ENCODE measurements at places on chromosomes 5 and 9.

DNA sequence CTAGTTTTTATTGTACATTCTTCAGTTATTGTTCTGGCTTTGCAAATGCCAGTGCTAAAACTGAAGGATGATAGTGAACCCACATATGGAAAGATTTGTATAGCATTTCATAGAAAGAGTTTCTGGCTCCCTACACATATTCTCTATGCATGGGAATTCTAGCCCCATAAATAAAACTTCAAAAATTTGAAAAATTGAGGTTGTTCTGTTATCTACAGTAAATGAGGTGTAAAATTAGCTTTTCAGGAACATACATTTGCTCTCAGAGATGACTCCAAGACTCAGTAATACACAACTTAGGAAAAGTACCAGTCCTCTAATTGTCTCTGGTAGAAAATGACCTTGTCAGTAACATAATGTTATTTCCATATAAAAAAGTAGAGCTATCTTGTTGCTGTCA lies 80.2 kb upstream of the DPYSL3 start:
- no peak for DNase-seq

DNA sequence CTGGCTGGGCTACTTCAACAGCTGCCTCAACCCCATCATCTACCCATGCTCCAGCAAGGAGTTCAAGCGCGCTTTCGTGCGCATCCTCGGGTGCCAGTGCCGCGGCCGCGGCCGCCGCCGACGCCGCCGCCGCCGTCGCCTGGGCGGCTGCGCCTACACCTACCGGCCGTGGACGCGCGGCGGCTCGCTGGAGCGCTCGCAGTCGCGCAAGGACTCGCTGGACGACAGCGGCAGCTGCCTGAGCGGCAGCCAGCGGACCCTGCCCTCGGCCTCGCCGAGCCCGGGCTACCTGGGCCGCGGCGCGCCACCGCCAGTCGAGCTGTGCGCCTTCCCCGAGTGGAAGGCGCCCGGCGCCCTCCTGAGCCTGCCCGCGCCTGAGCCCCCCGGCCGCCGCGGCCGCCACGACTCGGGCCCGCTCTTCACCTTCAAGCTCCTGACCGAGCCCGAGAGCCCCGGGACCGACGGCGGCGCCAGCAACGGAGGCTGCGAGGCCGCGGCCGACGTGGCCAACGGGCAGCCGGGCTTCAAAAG lies 36.9 kb upstream of the TTC1 start:
- DNase-seq, result no peak

GRCh38 chr9:10009401-10009800 lies 603.4 kb downstream of the PTPRD start:
- no peak for DNase-seq

GRCh38 chr5:142074006-142074405 lies 34.6 kb upstream of the NDFIP1 start:
- DNase-seq, result no peak

- no peak for DNase-seq
These were observed 58.8 kb downstream of the GNG10 start for GRCh38 chr9:111720174-111720573.

DNA sequence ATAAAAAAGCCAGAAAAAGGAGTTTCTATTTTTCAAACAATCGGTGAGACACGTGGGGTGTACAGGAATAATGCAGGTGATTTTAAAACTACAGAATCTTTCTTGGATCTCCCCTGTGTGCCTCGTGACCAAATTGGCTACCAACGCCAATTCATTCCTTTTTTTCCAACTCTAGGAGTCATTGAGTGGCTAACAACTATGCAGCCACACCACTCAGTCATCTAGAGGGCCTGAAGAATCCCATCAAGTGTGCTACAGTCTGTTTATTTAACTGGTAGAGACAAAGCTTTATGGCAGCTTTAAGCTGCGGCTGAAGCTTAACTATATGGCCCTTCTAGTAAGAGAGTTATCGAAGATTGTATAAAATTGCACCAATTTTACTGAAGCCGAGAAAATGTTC lies 113.1 kb upstream of the NIPBL start:
- no peak for DNase-seq

GRCh38 chr9:5651246-5651645 lies 22.3 kb downstream of the RIC1 start:
- DNase-seq, result no peak

DNA sequence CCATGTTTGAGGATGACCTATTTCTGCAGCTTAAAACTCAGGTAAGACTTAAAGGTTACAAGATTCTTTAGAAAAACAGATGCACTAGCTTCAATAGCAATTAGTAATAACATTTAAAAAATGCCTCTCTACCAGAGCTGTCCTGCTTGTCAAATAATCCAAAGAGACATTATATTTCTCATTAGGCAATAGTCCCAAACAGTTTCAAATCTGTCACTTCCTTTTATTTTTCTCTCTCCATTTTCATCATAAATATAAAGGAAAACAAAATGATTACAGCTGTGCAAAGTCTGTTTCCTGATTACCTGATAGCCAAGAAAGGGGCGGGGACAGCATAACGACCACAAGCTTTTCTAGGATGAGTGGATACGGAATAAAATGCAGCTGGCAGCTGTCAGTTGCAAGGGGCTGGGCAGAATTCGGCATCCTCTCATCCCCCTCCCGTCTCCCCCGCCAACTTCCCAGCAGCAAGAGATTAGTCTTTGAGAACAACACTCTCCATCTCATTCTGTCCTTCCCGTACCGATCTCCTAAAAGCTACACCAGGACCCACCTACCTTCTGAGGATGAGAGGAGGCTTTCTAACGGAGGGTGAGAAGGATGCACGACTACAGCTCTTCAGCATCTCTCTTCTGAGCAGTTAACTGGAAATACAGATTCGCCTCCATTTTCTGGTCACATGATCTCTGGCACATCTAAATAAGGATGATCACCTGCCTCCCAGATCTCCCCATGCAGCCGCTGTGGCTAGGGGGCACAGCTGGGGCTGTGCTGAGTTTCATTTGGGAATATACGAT lies 72.5 kb upstream of the PCA3 start:
- no peak for DNase-seq

- DNase-seq, result no peak
These were observed 172.8 kb downstream of the CARTPT start for GRCh38 chr5:71891856-71892255.

DNA sequence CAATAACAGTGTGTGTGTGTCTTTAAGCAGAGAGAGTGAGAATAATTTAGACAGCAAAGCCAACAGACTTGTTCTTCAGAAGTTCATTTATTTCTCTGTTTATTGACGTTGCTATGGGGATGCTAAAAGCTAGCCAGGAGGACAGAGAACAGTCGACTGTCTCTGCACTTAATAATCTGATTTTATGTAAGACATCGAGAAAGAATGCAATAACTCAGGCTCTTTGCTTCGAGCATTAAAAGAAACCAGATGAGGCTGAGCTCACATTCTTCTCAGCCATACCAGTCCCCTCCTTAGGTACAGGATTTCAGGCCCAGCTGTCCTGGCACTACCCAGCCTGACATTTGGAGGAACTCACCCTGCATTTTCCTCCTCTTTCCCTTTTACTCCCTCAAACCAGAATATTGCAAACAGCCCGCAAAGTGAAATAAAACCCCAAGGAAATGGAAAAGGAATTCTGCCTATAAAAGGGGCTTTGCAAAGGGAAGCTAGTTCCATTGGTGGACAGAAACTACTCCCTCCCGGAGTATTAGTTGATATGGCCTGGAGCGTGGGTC lies 44.5 kb upstream of the DPYSL3 start:
- DNase-seq, result no peak

- DNase-seq, result peak; percentile 2
These were observed 552.4 kb upstream of the MEF2C start for GRCh38 chr5:89435347-89435746.

DNA sequence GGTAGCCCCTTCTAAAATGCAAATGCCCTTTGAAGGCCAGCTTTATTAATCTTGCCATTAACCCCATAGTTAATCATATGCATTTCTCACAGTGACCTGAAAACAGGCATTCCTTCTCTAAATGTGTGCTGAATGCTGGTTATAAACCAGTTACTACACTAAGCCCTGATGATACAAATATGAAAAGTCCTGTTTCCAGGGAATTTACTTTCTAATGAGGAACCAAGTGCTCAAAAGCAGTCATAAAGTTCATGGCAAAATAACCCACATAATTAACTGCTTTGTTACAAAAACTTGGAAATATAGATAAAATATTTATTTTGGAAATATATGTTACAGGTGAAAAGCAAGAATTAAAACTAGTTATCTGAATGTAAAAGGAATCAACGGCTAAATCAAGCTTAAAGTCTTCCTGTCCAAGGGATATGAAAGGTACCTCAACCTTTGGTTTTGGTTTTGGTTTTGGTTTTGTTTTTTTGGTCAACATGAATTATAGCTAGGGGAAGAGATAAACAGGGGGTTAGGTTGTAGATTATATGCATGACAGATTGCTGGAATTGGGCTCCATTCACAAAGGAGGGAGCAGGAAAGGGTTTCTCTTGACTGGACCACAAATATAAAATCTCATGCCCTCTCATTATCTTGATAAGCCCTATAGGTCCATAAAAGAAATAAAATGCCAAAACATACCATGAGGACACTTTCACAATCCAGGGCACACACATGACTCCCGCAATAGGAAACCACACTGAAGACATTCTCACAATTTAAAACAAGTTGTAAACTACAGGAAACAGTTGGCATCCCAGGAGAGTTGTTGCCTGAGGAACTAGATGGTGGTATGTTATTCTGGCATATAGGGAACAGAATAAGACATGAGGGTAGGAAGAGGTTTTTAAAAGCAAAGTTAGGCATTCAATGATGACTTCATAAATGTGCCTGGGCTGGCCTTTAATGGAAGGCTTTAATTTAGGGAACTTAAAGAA lies 46.7 kb upstream of the MACIR start:
- DNase-seq, result no peak

DNA sequence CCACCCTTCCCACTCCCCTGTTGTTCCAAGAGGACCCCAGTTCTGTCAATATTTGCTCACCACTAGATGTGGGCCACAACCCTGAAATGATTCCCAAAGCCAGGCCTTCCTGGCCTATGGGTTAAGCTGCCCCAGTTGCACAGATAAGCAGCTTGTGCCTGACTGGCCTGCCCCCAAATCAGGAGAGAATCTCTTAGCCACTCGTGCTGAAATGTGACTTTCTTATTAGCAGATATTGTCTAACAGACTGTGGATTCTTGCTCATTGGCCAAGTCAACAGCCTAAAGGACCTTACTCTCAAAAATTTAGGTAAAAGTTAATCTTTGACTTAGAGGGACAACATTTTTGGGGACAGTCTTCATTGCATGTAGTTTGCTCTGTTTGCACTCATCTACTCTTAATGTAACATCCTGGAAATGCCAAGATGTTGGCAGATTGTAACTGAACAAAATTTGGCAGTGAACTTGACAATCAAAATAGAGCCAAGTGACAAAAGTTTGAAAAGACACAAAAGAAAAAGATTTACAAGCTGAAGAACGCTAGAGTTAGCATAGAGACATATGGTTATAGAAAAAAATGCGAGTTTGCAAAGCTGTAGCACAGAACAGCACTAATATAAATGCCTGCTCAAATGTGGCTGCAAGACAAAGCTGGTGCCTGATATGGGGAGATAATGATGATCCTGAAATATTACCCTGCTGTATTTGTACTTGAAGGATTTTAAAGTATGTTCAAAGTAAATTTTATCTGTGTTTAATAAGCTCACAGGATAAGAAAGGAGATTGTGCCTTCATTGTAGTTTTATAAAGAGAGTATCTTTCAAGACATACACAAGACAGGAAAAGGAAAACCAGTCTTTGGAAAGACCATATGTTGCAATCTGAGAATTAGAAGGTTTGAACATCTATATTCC lies 29.0 kb upstream of the FSD1L start:
- no peak for DNase-seq

DNA sequence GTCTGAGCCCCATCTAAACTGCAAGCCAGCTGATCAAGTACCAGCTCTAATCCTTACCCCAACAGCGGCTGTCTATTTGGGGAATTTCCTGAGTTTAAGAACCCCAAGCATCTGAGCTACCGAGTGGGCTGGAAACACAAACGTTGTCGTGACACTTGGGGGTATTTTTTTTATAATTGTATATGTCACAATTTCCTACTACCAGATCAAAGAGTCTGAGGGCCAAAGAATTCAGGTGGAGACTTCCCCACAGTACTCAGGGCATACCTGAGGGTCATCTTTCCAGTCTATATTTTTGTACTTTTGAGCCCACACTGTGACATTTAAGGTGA lies 42.8 kb downstream of the PTTG1 start:
- DNase-seq, result no peak

DNA sequence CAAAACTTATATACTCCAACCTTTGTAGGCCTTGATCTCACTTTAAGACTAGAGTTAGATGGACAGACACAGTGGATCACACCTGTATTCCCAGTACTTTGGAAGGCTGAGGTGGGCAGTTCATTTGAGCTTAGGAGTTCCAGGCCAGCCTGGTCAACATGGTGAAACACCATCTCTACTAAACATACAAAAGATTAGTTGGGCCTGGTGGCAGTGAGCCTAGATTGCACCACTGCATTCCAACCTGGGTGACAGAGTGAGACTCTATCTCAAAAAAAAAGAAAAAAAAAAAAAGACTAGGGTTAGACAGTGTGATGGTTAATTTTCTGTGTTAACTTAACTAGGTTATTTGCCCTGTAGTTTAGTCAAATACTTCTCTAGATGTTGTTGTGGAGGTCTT lies 74.1 kb downstream of the CFAP95 start:
- DNase-seq, result no peak

GRCh38 chr9:106890608-106891007 lies 27.6 kb downstream of the ZNF462 start:
- no peak for DNase-seq

DNA sequence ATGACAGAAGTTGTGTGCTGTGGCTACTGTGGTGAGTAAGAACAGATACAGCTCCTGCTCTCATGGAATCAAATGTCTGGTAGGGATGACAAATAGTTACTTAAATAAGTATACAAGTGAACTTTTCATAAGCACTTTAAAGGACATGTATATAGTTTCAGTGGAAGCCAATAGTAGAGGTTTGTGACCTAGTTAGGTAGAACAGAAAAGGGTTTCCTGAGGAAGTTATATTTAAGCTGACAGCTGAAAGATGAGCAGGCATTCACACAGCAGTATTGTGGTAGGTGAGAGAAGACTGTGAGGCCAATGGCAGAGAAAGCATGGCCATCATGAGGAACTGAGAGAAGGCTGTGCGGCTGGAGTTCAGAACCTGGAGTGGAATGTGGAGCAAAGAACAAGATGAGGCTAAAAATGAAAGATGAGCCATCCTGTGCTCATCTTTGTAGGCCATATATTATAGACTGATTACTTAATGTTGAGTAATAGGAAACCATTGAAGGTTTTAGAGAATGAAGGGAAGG lies 15.4 kb downstream of the FAM174A start:
- no peak for DNase-seq

- DNase-seq, result no peak
These were observed 88.9 kb upstream of the TBCA start for GRCh38 chr5:77864997-77865396.
